ENCODE measurements at places on chromosomes 1 and 21.

- no peaks in the 10 kb centered on the region for H3K27me3 ChIP-seq
- H3K27ac ChIP-seq: no peak overlapping the region
- H3K4me3 ChIP-seq: no peak overlapping the region
- H3K36me3 ChIP-seq: no peaks in the 10 kb centered on the region
- peak; percentile 45 for DNase-seq
- H3K4me1 ChIP-seq: peaks cover 13% of the 10 kb centered on the region
These were observed 3.3 kb upstream of the C1orf174 start for GRCh38 chr1:3903141-3904005.

- H3K36me3 ChIP-seq: no peaks in the 10 kb centered on the region
- no peaks in the 10 kb centered on the region for H3K27me3 ChIP-seq
- no peak for DNase-seq
- no peak overlapping the region for H3K4me3 ChIP-seq
- H3K4me1 ChIP-seq: no peaks in the 10 kb centered on the region
These were observed 86.8 kb downstream of the COL24A1 start for GRCh38 chr1:86069757-86070145.

- DNase-seq: no peak
- H3K27me3 ChIP-seq: peaks cover 4% of the 10 kb centered on the region
- no peak overlapping the region for H3K4me3 ChIP-seq
- no peak overlapping the region for H3K27ac ChIP-seq
- no peaks in the 10 kb centered on the region for H3K36me3 ChIP-seq
These were observed 37.2 kb upstream of the SIM2 start for GRCh38 chr21:36661511-36662309.

DNA sequence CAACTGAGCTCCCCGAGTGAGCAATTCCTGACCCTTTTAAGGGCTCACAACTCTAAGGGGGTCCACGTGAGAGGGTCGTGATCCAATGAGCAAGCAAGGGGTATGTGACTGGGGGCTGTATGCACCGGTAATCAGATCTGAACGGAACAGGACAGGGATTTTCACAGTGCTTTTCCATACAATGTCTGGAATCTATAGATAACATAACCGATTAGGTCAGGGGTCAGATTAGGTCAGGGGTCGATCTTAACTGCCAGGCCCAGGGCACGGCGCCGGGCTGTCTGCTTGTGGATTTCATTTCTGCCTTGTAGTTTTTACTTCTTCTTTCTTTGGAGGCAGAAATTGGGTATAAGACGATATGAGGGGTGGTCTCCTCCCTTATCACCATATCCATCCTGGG is 30.7 kb upstream of the OPRD1 start:
- H3K4me3 ChIP-seq: no peak overlapping the region
- H3K27ac ChIP-seq: no peak overlapping the region
- no peak for DNase-seq

- H3K4me3 ChIP-seq: no peak overlapping the region
- H3K4me1 ChIP-seq: peaks cover 8% of the 10 kb centered on the region
- H3K27me3 ChIP-seq: no peaks in the 10 kb centered on the region
- no peaks in the 10 kb centered on the region for H3K36me3 ChIP-seq
- DNase-seq: no peak
These were observed 44.5 kb downstream of the B3GALT5 start for GRCh38 chr21:39657091-39657689.

GRCh38 chr1:74474585-74474984 is 37.8 kb downstream of the LRRC53 start:
- H3K36me3 ChIP-seq: no peaks in the 10 kb centered on the region
- no peak for DNase-seq
- no peak overlapping the region for H3K27ac ChIP-seq
- H3K27me3 ChIP-seq: no peaks in the 10 kb centered on the region
- no peaks in the 10 kb centered on the region for H3K4me1 ChIP-seq

GRCh38 chr21:34243562-34243961 is 120.2 kb upstream of the KCNE2 start:
- no peaks in the 10 kb centered on the region for H3K4me1 ChIP-seq
- no peak overlapping the region for H3K27ac ChIP-seq
- no peaks in the 10 kb centered on the region for H3K27me3 ChIP-seq
- DNase-seq: no peak

- no peak for DNase-seq
- no peaks in the 10 kb centered on the region for H3K36me3 ChIP-seq
- H3K27me3 ChIP-seq: no peaks in the 10 kb centered on the region
- H3K4me3 ChIP-seq: no peak overlapping the region
- no peaks in the 10 kb centered on the region for H3K4me1 ChIP-seq
These were observed 24.8 kb upstream of the OR10J5 start for GRCh38 chr1:159560599-159560998.

DNA sequence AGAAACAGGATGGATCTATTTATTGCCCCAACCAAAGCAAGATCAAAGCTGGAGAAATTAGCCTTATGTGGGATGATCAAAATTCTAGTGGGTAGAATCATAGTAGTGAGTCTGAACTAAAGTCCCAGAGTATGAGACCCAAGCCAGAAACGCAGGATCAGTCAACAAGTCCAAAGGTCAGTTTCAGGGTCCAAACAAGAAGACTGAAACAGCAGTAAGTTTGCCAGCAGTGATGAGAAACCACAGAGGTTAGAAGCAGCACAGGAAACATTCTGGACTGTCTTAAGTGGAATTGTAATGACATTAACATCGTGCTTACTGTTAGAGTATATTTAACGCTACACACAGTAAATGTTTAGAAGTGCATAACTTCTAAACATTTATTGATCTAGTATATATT is 251.0 kb downstream of the LRRIQ3 start:
- no peak overlapping the region for H3K27ac ChIP-seq
- no peak for DNase-seq
- H3K36me3 ChIP-seq: no peaks in the 10 kb centered on the region
- no peaks in the 10 kb centered on the region for H3K27me3 ChIP-seq

DNA sequence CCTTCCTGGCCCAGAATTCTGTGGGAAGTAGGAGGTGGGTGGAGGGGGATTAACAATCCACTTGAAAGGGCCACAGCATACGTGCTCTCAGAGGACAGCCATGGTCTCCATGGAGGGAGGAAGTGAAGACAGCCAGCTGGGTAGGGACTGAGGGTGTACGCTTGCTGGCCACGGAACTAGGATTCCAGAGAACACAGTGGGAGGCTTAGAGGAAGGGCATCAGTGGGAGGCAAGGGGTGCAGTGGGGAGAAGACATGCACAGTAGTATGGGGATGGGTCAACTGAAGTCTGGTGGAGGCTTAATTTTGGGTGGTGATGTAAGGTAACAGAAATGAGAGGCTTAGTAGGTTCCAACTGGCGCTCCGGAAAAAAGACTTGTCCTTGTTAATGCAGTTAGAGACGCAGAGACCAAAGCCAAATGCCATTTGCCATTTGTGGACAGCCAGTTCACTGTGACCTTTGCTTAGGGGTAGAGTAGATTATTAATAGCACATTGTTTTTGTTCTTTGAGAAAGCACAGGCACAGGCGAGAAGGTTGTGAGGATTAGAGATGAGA is 103.0 kb downstream of the ZSCAN20 start:
- H3K4me1 ChIP-seq: peaks cover 4% of the 10 kb centered on the region
- no peak for DNase-seq
- no peak overlapping the region for H3K27ac ChIP-seq
- no peaks in the 10 kb centered on the region for H3K27me3 ChIP-seq
- H3K4me3 ChIP-seq: no peak overlapping the region

DNA sequence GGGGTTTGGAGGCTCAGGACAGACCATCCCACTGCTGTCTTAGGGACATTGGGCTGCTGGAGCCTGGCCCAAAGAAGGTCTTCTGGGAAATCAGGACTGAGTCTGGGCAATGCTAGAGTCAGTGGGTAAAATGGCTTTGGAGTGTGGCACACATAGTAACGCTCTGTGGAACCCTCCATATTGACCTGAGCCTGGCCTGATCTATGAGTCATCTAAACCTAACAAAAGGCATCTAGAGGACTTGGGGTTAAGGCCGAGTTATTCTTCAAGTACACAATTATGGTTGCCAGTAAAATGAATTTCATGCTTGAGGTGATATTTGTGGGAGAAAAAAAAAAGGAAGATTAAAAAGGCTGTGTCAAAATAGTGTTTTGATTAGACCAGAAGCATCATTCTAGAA is 77.7 kb downstream of the ST6GALNAC5 start:
- H3K27me3 ChIP-seq: no peaks in the 10 kb centered on the region
- H3K27ac ChIP-seq: no peak overlapping the region
- H3K4me1 ChIP-seq: no peaks in the 10 kb centered on the region
- no peak overlapping the region for H3K4me3 ChIP-seq

- H3K27ac ChIP-seq: no peak overlapping the region
- no peaks in the 10 kb centered on the region for H3K27me3 ChIP-seq
- peaks cover 37% of the 10 kb centered on the region for H3K4me1 ChIP-seq
- H3K4me3 ChIP-seq: no peak overlapping the region
These were observed 14.0 kb downstream of the TGFBR3 start for GRCh38 chr1:91872000-91872399.

GRCh38 chr1:27301052-27301422 is 20.9 kb upstream of the TMEM222 start:
- peaks cover 78% of the 10 kb centered on the region for H3K36me3 ChIP-seq
- peaks cover 26% of the 10 kb centered on the region for H3K4me1 ChIP-seq
- no peak overlapping the region for H3K4me3 ChIP-seq
- DNase-seq: no peak
- peak overlapping the region; percentile 75 for H3K27ac ChIP-seq
